Stimulated activated CD4-positive, alpha-beta T cell treated with anti-CD3 and anti-CD28 coated beads, TNF-alpha, amount 100 ng/mL, for 1 hour (primary cell): ENCODE measurements at places on chromosomes 13 and 19.
A peak's percentile ranks its signal among the peaks of the same experiment; 100 is the strongest.

GRCh38 chr13:113816946-113817859 is 46.7 kb downstream of the GAS6 start:
- DNase-seq = peak; percentile 71

GRCh38 chr13:87894059-87894458 is 222.9 kb downstream of the SLITRK5 start:
- no peak for DNase-seq

GRCh38 chr13:34749046-34749445 is 193.0 kb upstream of the NBEA start:
- DNase-seq = no peak

DNA sequence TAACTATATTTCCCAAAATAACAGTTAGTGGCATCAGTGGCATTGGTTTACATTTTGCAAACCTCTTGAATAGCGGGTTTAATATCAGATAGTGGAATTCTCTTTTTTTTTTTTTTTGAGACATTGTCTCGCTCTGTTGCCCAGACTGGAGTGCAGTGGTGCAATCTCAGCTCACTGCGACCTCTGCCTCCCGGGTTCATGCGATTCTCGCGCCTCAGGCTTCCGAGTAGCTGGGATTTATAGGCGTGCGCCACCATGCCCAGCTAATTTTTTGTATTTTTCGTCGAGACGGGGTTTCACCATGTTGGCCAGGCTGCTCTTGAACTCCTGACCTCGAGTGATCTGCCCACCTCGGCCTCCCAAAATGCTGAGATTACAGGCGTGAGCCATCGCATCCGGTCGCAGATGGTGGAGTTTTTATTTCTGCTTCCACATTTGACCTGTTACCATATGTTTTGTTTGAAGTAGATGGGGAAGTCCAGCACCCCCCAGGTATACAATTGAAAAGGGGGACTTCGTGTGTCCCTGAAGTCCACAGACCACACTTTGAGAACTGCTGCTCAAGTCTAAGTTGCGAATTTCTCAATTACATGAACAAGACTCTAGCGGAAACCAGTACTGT is 40.5 kb upstream of the XPO4 start:
- no peak for DNase-seq

- no peak for DNase-seq
Measured at GRCh38 chr19:2631213-2631821, 71.2 kb downstream of the GNG7 start.

GRCh38 chr13:62336507-62336906 is 920.9 kb upstream of the PCDH20 start:
- no peak for DNase-seq

DNA sequence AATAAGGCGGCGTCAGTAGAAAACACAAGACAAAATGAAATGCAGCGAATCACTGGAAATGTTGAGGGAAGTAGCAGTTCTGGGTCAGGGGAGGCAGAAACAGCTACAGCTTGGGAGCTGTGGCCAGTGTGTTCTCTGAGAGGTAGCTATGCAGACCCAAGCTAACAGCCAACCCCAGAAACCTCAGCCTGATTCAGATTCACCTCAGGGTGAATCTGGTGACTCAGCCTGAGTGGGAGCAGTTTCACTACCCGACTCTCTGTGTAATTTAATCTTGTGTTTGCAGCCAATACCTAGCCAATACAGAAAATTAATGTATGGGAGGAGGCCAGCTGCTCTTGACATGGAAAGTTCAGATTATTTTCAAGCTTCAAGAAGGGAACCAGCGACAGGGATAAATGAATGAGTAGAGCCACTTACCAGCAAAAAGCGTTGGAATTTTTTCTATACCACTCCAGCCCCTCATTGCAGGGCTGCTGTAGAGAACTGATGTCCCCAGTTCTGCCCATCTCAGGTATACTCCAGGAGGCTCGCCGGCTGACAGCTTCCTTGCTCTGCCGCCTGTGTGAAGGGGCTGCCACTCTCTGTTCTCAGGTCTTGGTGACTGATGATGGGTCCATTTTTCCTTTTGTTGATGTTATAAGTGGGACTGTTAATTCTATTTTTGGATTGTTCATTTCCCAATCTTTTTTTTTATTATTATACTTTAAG is 8.9 kb downstream of the IGFL3 start:
- DNase-seq = no peak

DNA sequence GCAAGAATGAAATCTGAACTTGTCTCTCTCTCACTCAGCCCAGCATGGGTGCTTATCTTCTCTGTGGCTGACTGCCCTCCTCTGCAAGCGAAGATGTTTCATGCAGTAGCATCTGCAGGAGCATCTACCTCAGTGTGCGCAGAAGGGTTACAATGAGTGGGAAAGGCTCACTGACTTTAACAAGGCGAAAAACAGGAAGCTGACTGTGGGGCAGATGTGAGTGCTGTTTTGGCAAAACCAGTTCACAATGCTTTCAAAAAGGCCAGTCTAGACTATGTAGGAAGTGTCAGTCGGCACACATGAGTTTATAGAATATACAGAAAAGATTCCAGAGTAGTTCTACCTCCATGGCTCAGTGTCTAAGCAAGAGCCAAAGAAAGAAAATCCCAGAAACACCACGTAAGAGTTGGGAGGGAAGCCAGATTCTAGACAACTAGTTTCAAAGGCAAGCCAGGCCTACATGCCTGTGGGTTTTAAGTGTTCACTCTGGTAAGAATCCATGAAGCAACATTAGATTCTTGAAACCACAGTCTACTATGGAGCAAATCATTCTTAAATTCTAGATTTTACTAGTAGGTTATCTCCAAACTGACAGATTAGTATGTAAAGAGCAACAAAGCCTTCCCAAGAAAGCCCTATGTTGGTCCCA is 124.5 kb downstream of the ABCC4 start:
- no peak for DNase-seq

- DNase-seq = no peak
Measured at GRCh38 chr19:18173572-18174288, at the start of gene IFI30. IFI30 (plus strand) TSS chr19:18173813; CDS start chr19:18173842, 29 bp downstream.

- DNase-seq = no peak
Measured at GRCh38 chr13:93045836-93046235, 180.8 kb upstream of the GPC6 start.

DNA sequence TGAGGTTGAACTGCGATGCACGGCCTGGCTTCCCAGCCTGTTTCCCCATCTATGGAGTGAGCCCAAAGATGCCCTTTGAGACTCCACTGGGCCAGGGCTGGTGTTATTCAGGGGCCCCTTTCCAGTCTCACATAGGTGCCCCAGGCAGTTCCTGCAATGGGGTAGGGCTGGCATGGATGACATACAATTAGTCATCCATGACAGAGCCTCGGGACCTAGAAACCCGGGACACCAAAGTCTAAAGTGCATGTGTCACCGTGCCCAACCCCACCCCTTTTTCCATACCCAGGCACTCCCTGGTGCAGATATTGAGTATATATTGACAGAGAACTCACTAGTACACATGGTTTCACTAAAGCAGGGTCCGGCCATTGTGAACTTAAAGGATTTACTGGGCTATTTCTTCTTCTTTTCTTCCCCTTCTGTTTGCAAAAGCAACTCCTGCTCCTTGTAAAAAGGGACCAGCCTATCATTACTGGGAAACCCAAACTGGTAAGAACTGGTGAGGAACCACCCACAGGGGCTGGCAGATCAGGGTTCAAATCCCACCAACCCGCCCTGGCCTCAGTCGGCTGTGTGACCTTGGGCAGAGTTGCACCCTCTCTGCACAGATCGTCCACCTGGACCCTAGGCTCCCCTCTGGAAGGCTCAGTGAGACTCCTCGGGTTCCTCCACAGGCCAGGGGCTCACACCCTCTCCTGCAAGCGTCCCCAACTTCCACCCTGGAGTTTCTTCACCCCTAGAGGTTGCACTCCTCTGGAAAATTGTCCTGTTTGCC is 2.7 kb downstream of the B3GNT3 start:
- no peak for DNase-seq

DNA sequence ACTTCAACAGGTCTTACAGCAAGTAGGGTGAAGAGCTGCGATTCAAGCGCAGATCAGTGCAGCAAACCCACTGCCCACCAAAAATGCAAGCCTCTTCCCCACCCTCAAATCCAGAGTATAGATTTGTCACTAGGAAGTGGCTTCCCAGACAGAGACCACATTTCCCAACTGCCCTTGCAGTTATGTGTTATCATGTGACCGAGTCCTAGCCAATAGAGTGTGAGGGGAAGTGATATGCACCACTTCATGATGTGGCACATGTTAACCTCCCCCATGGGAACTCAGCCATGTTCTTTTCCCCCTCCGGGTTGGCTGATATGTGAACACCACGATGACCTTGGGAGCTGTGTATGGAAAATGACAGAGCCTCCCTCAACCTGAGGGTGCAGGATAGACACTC is 50.8 kb downstream of the MBD3L2B start:
- DNase-seq = no peak

DNA sequence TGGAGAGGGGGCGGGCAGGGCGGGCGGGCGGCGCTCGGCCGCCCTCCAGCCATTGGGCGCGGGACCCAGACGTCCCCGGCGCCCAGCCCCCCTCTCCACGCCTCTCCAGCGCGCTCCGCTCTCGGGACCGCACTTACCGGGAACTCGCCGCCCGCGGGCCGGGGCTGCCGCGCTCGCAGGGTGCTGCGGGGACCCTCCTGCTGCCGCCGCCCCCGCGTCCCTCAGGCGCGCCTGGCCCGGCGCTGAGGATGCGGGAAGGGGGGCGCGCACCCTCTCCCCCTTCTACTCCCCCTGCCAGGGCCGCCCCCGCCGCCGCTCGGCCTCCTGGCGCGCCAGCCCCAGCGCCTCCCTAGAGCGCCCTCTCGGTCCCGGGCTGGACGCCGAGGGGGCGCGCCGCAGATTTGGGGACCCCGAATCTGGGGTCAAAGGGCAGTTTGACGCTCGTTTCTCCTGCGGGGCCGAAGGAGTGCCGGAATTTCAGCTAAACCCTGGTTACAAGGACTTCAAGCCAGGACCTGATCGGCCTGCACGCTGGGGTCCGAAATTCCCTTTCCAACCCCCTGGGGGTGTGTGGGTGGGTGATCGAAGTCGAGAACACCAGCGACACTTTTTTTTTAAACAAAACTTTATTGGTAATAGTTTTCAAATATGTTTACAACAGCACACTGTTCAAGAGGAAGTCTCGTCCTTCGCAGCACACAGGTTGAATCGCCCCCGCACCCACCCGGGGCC is 696 bp upstream of the SAMD1 start:
- DNase-seq = no peak

DNA sequence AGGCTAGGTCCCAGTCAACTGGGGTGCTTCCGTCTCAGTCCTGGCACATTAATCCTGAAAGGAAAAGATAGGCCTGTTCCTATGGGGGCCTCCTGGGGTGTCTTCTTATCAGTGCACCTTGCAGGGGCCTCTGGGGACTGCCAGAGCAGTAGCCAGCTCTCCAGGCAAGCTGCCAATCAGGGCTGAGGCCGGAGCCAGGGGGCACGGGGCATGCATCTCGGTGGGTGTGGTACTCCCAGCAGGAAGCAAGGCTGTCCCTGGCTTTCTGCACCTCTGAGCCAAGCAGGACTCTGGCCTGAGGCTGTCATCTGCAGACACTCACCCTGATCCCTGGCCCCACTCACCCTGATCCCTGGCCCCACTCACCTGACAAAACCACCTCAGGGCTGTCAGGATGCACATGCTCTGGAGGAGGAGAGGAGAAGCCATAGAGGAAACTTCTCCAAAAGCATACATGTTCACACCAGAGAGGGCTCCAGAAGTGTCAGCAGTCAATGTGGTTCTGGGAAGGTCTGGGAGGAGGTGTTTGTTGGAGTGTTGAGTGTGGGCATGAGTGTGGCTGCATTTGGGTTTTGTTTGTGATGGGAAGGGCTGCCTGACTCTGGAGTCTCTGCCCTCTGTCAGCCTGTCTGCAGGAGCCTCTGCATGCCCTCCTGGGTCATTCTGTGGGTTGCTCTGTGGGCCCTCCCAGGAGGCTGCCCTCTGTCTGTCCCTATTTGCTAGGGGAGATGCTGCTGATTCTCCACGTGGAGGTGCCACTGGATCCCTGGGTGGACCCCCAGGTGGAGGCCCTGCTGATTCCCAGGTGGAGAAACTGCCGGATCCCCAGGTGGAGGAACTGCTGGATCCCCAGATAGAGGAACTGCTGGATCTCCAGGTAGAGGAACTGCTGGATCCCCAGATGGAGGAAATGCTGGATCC is 22.7 kb upstream of the KCTD15 start:
- DNase-seq = no peak

DNA sequence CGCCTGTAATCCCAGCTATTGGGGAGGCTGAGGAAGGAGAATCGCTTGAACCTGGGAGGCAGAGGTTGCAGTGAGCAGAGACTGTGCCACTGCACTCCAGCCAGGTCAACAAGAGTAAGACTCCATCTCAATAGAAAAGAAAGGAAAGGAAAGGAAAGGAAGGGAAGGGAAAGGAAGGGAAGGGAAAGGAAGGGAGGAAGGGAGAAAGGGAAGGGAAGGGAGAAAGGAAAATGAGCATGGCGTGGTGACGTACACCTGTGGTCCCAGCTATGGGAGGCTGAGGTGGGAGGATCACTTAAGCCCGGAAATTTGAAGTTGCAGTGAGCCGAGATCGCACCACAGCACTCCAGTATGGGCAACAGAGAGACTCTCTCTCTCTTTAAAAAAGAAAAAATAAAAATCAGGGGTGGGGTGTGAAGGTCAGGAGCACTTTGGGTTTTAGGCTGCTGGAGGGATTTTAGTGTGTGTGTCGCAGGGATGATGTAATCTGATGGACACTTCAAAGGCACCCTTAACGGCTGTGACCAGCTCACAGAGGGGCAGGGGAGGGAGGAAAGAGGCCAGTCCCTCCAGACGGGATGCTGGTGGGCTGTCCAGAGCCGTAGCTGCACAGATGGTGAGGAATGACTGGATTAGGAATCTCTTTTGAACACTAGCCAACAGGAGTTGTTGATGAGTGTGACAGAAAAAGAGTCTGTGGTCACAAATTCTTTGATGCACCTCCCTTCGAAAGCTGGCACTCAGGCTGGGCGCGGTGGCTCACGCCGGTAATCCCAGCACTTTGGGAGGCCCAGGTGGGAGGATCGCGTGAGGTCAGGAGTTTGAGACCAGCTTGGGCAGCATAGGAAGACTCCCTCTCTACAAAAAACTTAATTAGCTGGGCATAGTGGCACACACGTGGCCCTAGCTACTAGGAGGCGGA is 27.6 kb downstream of the TMPRSS9 start:
- no peak for DNase-seq

- no peak for DNase-seq
Measured at GRCh38 chr13:98520674-98521449, 56.0 kb downstream of the STK24 start.

DNA sequence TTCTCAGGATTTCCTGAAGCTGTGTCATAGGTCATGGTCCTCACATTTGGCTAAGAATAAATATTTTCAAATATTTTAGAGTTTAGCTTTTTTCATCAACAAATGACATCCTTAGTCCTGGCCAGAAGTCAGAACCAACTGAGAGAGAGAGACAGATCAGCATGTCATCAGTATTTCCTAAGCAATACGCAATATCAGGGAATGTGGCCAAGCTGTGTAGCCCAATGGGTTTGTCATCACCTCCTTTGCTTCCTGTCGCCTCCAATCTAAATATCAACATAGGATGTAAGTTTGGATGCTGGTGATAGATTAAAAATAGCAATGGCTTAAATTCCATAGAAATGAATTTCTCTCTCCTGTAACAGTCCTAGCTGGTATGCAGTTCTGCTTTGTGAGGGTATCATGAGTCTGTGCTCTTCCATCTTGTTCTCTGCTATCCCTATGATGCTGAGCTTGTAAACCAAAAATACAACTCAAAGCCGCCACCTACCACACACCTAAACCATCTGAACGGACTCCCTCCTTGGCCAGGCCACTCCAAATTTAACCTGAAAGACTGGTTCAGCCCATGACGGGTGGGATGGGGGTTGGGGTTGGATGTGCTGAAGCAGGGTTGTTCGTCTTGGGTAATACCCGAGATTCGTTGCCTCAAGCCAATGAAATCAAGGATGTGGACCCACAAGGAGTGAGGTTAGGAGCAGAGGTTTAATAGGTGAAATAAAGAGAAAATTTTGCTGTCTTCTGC is 10.0 kb upstream of the IGSF23 start:
- no peak for DNase-seq

- DNase-seq = no peak
Measured at GRCh38 chr19:5977222-5977784, 637 bp downstream of the RANBP3 start.
